ENCODE measurements at places on chromosomes 12 and 14. TPM values are rescaled to one million over a fixed set of nuclear protein-coding genes. Genes with fewer than 3 reads are reported as not detected.

DNA sequence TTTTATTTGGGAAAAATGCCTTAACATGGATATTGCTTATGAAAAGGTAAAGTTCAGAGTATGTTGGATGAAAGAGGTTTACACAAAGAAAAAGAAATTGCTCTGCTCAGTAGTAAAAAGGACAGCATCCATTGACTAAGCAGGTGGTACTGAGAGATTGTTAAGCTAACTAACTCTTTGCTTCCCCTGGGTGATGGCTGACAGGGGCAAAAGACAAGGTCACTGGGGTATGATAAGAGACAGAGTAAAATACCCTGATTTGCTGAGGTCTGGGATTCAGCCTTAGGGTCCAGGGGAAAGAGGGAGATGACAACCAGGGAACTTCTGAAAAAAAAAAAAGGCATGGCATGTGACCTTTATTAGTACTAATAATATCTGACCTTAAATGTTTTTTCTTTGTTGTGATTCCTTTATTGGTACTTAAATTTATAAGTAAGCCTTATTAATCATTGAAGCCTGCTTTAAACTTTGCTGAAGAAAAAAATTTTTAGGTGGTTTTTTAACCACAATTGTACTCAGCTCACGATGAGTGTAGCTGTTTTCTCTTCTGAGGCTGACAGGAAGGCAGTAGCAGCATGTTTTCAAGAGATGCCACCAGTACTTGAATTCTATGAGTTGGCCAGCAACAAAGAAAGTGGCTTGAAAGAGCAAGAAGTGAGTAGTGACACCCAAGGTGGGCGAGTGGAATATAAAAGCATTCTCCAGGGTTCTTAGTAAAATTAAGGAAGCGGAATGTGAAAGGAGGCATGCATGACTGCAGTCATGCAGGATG lies 43.7 kb upstream of the KITLG start:
- no peak for DNase-seq

NOC4L gene
- 17.2 TPM for total RNA-seq

- no peak for DNase-seq
Observed at GRCh38 chr12:77042833-77043232, 22.5 kb downstream of the E2F7 start.

COX8C gene
- not detected for total RNA-seq

DNA sequence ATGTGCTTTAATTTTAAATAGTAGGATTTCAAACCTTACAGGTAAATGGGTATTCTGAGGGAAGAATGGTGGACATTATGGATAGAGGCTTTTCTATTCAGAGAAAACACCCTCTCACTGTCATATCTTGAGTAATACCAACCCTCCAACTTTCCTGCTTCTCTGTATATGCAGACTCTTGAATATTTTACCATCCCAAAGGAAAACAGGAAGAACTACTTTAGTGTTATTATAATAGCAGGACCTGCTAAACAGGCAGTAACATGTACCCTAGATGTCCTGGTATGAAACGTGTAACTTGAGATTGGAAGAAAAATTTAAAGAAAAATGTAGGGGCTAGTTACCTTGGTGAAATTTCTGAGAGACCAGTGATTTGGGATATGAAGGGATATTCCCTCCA lies 82.9 kb upstream of the TRHDE start:
- no peak for DNase-seq

LBHD2 gene
- total RNA-seq = not detected

GRCh38 chr14:91021991-91022621 lies 38.3 kb downstream of the RPS6KA5 start:
- DNase-seq = no peak

DNA sequence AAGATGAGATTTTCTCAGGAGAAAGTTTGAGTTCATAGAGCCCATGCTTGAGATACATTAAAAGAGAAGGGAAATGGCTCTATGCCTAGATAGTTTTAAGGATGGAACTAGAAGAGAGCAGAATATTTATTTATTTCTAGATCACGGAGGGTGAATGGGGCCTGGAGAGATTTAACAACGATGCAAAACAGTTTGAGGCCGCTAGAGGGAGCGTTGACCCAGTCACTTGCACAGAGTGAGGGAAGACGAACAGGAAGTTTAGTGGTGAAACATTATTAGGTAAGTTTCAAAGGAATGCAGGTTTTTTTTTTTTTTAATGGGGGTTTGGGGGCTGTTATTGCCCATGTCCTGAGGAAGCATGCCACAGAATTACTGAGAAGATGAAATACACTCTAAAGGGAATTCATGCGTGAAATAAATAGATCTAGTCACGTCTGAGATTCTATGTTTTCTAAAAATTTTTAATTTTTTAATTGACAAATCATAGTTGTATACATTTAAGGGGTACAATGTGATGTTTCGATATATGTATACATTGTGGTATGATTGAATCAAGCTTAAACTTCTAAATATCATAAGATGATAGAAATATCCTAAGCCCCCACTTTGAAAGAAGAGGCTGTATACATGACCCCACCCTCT lies 14.8 kb upstream of the PPP1R1A start:
- peak; percentile 87 for DNase-seq

- peak; percentile 97 for DNase-seq
Observed at GRCh38 chr14:105908481-105908911, 382.1 kb downstream of the TMEM121 start.

SSTR1 gene
- total RNA-seq = under 0.01 TPM
